ENCODE measurements at places on chromosomes 7 and 10.

DNA sequence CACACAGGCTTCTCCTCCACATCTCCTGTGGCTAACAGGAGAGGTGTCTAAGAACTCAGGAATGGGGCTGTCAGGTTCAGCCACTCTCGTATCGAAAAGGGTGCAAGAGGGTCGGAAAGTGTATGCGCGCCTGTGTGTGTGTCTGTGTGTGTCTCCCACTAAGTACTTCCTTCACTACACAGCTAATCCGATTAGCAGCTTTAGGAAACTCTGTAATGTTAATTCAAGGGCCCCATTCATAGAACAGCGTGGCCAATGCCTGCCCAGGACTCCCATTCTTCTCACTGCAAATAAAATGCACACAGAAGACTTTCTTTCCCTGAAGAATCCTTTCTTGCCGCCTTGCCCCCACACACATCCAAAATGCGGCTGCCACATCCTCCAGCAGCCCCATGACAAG is 39.9 kb downstream of the TLL2 start:
- DNase-seq = no peak

DNA sequence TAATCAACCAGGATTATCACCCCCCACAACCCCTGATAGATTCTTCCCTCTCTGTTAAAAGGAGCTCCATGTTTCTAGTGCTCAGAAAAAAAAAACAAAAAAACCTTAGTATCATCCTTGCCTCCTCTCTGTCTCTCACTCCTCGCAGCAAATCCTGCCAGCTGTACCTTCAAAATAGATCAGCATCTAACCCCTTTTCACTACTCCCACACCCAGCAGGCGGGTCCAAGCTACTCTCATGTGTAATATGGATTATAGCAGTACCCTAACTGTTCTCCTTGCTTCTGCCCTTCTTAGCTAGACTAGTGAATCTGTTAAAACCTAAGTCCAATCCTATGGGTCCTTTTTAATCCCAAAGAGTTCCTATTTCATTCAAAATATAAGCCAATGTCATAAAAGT is 667.4 kb downstream of the MAGI2 start:
- DNase-seq = no peak

DNA sequence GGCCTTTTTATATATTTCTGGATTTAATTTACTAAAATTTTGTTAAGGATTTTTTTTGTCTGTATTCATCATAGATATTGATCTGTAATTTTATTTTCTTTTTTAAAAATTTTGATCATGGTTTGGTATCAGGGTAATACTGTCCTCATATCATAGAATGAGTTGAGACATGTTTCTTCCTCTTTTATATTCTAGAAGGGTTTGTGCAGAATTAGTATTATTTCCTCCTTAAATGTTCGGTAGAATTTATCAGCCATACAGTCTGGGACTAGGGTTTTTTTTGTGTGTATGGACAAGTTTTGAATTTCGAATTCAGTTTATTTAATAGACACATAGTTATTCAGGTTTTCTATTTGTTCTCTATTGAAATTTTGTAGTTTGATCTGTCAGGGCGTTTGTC is 54.0 kb downstream of the SHOC2 start:
- no peak for DNase-seq

- no peak for DNase-seq
These were observed 358.8 kb downstream of the SUGCT start for GRCh38 chr7:40493609-40494051.

DNA sequence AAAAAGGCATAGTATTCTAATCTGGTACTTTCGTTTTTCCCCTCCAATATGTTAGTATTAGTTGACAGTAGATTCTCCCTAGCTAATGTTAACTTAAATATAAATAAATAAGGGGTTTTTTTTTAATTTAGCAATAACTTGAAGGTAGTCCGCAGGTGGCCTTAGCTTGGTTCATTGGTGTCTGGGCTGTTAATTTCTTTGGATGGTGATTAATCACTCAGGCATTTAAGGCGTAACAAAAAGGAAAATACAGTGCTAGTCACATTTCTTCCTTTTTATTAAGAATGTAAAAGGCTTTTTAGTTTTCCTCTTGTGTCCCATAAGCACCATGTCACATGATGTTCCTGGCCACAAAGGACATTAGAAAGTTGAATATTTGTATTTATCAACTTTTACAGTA is 161.0 kb upstream of the POT1 start:
- no peak for DNase-seq

- no peak for DNase-seq
These were observed 47.3 kb downstream of the ST8SIA6 start for GRCh38 chr10:17407047-17407446.

GRCh38 chr7:132639983-132640382 is 63.7 kb upstream of the PLXNA4 start:
- no peak for DNase-seq

Data from hindlimb muscle (tissue), 1 donor.